Spleen (tissue), 13 donors: ENCODE measurements at places on chromosomes 4 and X. TPM values are rescaled to one million over a fixed set of nuclear protein-coding genes. Genes with fewer than 3 reads are reported as not detected.

- no peaks in the 10 kb centered on the region for H3K27me3 ChIP-seq
- no peak overlapping the region for H3K4me3 ChIP-seq
- no peak overlapping the region for H3K27ac ChIP-seq
- H3K36me3 ChIP-seq: no peaks in the 10 kb centered on the region
- peak; percentile 56 for DNase-seq
- no peaks in the 10 kb centered on the region for H3K4me1 ChIP-seq
Observed at GRCh38 chrX:23332101-23332887, 2.4 kb upstream of the PTCHD1 start.

GRCh38 chr4:146342600-146343192 lies 128.4 kb downstream of the REELD1 start:
- no peaks in the 10 kb centered on the region for H3K27me3 ChIP-seq
- no peak for DNase-seq
- no peak overlapping the region for H3K27ac ChIP-seq
- H3K36me3 ChIP-seq: no peaks in the 10 kb centered on the region
- peaks cover 8% of the 10 kb centered on the region for H3K4me1 ChIP-seq

GRCh38 chr4:56683455-56683854 lies 2.4 kb upstream of the HOPX start:
- no peaks in the 10 kb centered on the region for H3K27me3 ChIP-seq
- H3K27ac ChIP-seq: no peak overlapping the region
- no peak for DNase-seq
- peaks cover 15% of the 10 kb centered on the region for H3K4me1 ChIP-seq
- no peak overlapping the region for H3K4me3 ChIP-seq
- no peaks in the 10 kb centered on the region for H3K36me3 ChIP-seq

DNA sequence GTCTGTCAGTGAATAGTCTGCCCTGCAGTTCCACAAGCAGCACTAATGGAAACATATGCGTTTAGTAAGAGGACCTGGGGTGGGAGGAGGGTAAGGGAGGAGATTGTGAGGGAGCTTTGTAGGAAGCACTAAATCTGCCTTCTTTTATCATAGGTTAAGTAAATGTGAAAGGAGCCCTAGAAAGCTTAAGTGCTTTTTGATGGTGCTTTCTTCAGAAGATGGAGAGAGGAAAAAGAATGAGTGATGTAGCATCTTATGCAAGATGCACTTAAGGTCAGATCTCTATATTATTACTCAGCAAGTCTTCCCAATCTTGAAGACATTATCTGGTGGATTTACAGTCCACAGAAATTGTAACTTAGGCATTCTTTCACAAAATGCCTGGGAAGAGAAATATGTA lies 322.7 kb downstream of the PDHA2 start:
- no peaks in the 10 kb centered on the region for H3K4me1 ChIP-seq
- no peak overlapping the region for H3K27ac ChIP-seq

- DNase-seq: no peak
- no peaks in the 10 kb centered on the region for H3K27me3 ChIP-seq
- no peak overlapping the region for H3K4me3 ChIP-seq
- H3K4me1 ChIP-seq: no peaks in the 10 kb centered on the region
- no peak overlapping the region for H3K27ac ChIP-seq
Observed at GRCh38 chr4:170336238-170336775, 246.6 kb upstream of the AADAT start.

DNA sequence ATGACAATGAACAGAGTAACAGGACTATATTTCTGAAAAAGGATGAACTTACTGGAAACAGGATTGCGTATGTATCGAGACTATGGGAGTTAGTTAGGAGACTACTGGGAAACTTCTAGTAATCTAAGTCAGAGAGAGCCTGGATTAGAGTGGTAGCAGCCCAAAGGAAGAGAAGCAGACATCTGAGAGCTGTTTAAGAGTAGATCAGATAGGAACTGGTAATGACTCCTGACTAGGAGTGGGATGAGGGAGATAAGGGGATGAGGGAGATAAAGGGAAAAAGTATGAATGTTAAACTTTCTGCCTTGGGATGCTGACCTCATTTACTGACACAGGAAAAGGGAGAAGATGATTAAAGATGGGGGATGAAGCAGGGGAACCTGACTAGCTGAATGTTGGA lies 116.2 kb downstream of the PDE5A start:
- peaks cover 68% of the 10 kb centered on the region for H3K36me3 ChIP-seq
- H3K27ac ChIP-seq: no peak overlapping the region
- no peak overlapping the region for H3K4me3 ChIP-seq
- DNase-seq: no peak
- no peaks in the 10 kb centered on the region for H3K4me1 ChIP-seq

DNA sequence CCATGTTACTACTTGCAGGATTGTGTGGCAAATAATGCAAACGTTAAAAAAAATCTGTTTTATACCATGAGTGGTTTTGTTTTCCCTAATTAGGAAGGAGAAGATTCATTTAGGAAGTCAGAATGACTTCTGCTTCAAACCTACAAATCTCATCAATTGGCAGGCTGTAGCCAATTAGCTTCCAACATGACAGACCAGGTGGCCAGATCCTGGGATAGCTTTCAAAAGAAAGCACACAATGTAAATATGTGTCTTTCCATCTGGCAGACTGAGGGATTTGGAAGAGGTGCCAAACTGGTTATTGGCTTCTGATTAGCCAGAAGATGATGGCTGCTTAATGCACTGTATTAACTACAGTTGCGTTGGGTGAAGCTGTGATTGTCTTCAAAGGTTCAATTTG lies 432.8 kb downstream of the ANKRD50 start:
- H3K4me3 ChIP-seq: no peak overlapping the region
- DNase-seq: no peak
- H3K27ac ChIP-seq: no peak overlapping the region

- H3K4me1 ChIP-seq: no peaks in the 10 kb centered on the region
- H3K27me3 ChIP-seq: no peaks in the 10 kb centered on the region
- no peak for DNase-seq
- no peak overlapping the region for H3K27ac ChIP-seq
- no peak overlapping the region for H3K4me3 ChIP-seq
- H3K36me3 ChIP-seq: no peaks in the 10 kb centered on the region
Observed at GRCh38 chrX:118038614-118039365, 77.8 kb downstream of the KLHL13 start.

GRCh38 chr4:125244848-125245450 lies 69.8 kb upstream of the FAT4 start:
- no peaks in the 10 kb centered on the region for H3K36me3 ChIP-seq
- no peaks in the 10 kb centered on the region for H3K27me3 ChIP-seq
- no peak for DNase-seq
- H3K4me3 ChIP-seq: no peak overlapping the region
- H3K27ac ChIP-seq: no peak overlapping the region
- H3K4me1 ChIP-seq: no peaks in the 10 kb centered on the region

DNA sequence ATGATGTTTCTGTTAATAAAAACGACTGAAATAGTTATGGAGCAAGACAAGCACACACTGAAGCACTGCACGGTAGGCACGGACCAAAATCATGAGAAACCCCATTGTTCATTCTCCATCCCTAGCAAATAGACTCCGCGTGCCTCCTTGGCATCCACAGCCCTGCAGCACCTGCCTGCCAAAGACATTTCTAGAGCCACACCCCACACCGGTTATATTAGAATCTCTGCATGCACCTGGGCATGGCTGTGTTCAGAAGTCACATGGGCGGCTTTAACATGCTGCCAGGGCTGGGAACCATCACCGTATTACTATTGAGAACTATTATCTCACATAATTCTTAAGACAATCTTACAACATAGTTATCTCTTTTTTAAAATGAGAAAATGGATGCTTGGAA lies 5.9 kb downstream of the PDLIM3 start:
- H3K36me3 ChIP-seq: no peaks in the 10 kb centered on the region
- no peak for DNase-seq
- H3K27me3 ChIP-seq: no peaks in the 10 kb centered on the region
- H3K4me3 ChIP-seq: no peak overlapping the region

GRCh38 chr4:88981993-88982392 lies 75.0 kb downstream of the FAM13A start:
- H3K27ac ChIP-seq: no peak overlapping the region
- no peaks in the 10 kb centered on the region for H3K4me1 ChIP-seq
- DNase-seq: no peak
- no peak overlapping the region for H3K4me3 ChIP-seq
- H3K27me3 ChIP-seq: no peaks in the 10 kb centered on the region

DNA sequence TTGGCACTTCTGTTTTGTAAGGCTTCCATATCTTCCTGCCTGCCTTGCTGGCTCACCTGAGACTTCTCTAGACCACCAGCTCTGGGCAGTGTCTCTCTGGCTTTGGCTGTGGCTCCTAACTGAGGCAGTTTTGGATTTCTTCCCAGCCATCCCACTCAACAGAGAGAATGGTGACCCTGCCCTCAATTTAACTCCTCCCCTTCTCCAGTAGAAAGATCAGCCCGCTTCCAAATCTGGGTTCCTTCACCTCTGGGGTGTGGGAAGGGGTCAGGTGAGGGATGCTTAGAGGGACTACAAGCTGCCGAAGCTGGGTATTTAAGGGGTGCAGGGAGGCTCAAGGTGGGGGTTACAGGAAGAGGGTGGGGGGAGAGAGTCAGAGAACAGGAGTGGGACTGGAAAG lies 23.7 kb downstream of the NAP1L5 start:
- H3K27ac ChIP-seq: no peak overlapping the region
- H3K27me3 ChIP-seq: no peaks in the 10 kb centered on the region
- no peak for DNase-seq

DNA sequence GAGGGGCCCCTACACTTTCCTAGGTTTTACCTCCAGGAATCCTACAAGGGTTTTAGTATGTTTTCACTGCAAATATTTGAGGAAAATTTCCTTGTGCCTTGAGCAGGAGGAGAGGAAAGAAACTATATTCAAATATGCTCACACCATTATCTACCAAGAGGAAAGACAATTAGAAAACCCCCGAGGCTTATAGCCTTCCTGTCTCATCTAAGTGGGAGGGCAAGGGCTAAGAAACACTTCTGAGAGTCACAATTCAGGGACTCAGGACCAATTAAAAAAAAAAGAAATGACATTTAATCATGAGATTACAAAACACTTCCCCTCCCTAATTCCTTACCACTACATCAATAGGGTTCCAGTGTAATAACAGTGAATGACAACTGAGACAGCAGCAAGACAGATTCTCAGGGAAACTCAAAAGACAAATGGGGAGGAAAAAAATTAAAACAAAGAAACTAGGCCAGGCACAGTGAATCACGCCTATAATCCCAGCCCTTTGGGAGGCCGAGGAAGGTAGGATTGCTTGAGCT lies 45.6 kb downstream of the ATRX start:
- no peak overlapping the region for H3K4me3 ChIP-seq
- no peak overlapping the region for H3K27ac ChIP-seq
- H3K27me3 ChIP-seq: no peaks in the 10 kb centered on the region
- H3K36me3 ChIP-seq: no peaks in the 10 kb centered on the region
- no peak for DNase-seq
- H3K4me1 ChIP-seq: peaks cover 33% of the 10 kb centered on the region

- no peak overlapping the region for H3K4me3 ChIP-seq
- DNase-seq: no peak
- no peaks in the 10 kb centered on the region for H3K36me3 ChIP-seq
- H3K27ac ChIP-seq: no peak overlapping the region
- H3K4me1 ChIP-seq: no peaks in the 10 kb centered on the region
Observed at GRCh38 chr4:95957054-95957453, 117.2 kb downstream of the PDHA2 start.

GRCh38 chr4:88660446-88661294 lies 37.0 kb downstream of the NAP1L5 start:
- H3K4me1 ChIP-seq: no peaks in the 10 kb centered on the region
- no peaks in the 10 kb centered on the region for H3K27me3 ChIP-seq
- peaks cover 3% of the 10 kb centered on the region for H3K36me3 ChIP-seq
- H3K4me3 ChIP-seq: no peak overlapping the region
- no peak for DNase-seq

DNA sequence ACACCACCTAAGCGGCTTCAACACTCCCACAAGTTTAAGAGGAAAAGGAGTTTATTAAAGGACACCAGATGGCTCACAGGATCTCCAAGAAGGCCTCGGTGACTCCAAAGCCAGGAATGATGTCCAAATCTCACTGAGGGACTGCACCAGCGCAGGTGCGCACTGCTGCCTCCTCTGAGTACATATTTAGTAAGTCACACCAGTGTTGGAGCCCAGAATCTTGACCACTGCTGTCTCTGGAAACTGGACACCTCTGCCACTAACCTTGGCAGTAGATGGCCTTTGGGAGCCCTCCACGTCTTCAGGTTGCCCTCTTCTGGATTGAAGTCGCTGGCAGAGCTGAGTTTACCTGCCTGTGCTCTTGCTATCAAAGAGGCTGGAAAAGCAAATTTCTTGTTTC lies 10.1 kb upstream of the RS1 start:
- no peaks in the 10 kb centered on the region for H3K27me3 ChIP-seq
- DNase-seq: no peak
- H3K4me1 ChIP-seq: no peaks in the 10 kb centered on the region
- H3K36me3 ChIP-seq: no peaks in the 10 kb centered on the region

DNA sequence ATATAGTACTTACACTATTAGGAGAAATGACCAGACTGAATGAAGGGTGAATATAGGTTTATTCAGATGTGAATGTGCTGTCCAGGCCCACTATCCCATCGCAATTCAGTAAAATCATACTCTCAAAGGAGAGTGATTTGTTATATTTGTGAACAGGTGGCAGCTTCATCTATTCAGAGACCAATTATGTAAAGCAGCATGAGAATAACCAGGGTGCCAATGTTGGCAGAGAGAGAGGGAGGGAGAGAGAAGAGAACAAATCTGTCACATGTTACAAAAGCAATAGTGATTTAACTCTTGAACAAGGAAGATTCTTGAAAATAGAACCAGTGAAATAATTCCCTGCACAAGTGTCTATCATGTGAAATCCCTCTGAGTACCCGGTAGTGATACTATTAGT lies 38.9 kb upstream of the TLL1 start:
- no peaks in the 10 kb centered on the region for H3K27me3 ChIP-seq
- no peak overlapping the region for H3K27ac ChIP-seq
- DNase-seq: no peak
- no peaks in the 10 kb centered on the region for H3K4me1 ChIP-seq

Gene KIT
- 4.4 TPM for total RNA-seq

Gene CLDN22
- not detected for total RNA-seq

Gene SUPT20HL1
- not detected for total RNA-seq

Gene DSPP
- total RNA-seq: not detected

Gene AMOT
- 6.2 TPM for total RNA-seq

Gene CABS1
- not detected for total RNA-seq

Gene ZCCHC18
- 2.6 TPM for total RNA-seq

Gene REELD1
- total RNA-seq: 0.47 TPM

Gene CLNK
- 1.8 TPM for total RNA-seq

Gene SPANXA2
- total RNA-seq: not detected

Gene POU3F4
- total RNA-seq: not detected
